Anterior cingulate cortex (tissue), 58 donors: ENCODE measurements at places on chromosomes 1 and 21.

DNA sequence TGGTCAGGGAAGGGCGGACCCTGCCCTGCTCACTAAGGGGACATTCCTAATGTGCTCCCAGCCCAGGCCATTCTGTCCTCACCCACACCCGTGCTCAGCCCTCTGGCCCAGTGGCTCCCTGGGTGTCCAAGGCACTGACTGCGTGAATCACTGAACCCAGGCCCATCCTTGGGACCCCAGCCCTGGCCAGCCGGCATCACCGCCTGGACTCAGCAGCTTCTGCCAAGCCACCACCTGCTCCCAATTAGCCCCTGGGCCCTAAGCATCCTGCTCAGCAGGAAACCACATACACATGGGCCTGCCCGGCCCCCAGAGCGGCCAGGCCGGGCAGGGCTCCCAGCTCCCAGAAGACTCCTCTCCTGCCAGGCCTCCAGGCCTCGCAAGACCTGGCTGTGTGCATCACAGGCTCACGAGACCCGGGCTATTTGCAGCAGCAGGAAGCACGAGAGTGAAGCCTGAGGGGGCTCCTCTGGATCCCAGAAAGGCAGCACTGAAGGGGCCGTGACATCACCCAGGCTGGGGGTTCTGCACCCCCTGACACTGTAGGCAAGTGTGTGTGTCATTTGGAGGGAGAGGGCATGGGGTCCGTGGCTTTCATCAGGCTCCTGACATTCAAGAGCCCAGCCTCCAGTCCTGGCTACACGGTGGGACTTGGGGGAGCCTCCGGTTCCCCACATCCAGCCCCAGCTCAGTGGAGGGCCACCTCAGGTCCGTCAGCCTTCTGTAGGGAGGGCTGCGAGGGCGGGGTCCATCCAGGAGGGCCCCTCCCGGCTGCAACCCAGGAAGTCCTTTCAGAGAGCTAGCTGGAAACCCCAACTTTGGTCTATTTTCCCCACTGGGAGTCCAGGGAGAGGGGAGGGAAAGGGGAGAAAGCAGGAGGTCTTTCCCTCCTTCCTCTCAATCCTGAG is 1.6 kb downstream of the MFAP2 start:
- DNase-seq, result no peak

GRCh38 chr1:178093951-178094738 is at the start of gene RASAL2:
Gene RASAL2, plus strand, starts transcription at chr1:178094104. Its CDS starts 389 bp downstream, at chr1:178094493.
- DNase-seq, result peak; percentile 59

- DNase-seq, result no peak
These were observed 282.6 kb downstream of the BARHL2 start for GRCh38 chr1:90434460-90434859.

- no peak for DNase-seq
These were observed 10.5 kb upstream of the C1orf105 start for GRCh38 chr1:172410027-172410426.

- no peak for DNase-seq
These were observed 123.5 kb downstream of the PTPN14 start for GRCh38 chr1:214427871-214428277.

- DNase-seq, result no peak
These were observed 1.7 kb downstream of the CEP170 start for GRCh38 chr1:243253211-243253925.

DNA sequence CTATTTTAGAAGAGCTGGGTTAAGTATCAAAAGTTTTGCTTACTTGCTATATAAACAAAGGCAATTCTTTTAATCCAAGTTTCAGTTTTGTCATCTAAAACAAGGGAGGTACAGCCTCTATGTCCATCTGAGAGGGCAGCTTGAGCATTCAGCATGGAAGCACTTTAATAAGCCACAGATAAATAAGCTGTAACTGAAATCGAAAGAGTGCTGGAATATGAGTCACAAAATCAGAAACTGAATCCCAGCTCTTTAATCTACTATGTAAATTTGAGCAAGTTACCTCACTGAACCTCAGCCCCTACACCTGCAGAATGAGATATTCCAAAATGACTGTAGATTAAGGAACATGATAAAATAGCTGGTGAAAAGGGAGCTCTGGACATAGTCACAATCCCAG is 80.0 kb upstream of the HP1BP3 start:
- DNase-seq, result no peak

GRCh38 chr1:234977875-234978396 is 150.7 kb downstream of the TOMM20 start:
- no peak for DNase-seq
